ENCODE measurements at places on chromosomes 1 and 21. TPM values are rescaled to one million over a fixed set of nuclear protein-coding genes. Genes with fewer than 3 reads are reported as not detected.

The FALEC gene
- total RNA-seq: 1.6 TPM

The UBE2U gene
- total RNA-seq: not detected

The CA6 gene
- total RNA-seq: not detected

The CR2 gene
- 1.7 TPM for total RNA-seq

The XKR8 gene
- 3.5 TPM for total RNA-seq

The TNNI3K gene
- not detected for total RNA-seq

The ETV3L gene
- not detected for total RNA-seq
